Neural progenitor cell (in vitro differentiated cells): ENCODE measurements at places on chromosomes 2 and 18. TPM values are rescaled to one million over a fixed set of nuclear protein-coding genes. Genes with fewer than 3 reads are reported as not detected.
A peak's percentile ranks its signal among the peaks of the same experiment; 100 is the strongest.

GRCh38 chr2:19532547-19533196 lies 174.2 kb upstream of the OSR1 start:
- no peak for DNase-seq

Gene FSHR
- not detected in 2 replicates for total RNA-seq

GRCh38 chr2:39723946-39724827 lies 54.9 kb downstream of the THUMPD2 start:
- DNase-seq, result no peak

Gene MAP3K20
- 10.7 and 18.0 TPM in 2 replicates for total RNA-seq

Gene FIGLA
- not detected in 2 replicates for total RNA-seq

DNA sequence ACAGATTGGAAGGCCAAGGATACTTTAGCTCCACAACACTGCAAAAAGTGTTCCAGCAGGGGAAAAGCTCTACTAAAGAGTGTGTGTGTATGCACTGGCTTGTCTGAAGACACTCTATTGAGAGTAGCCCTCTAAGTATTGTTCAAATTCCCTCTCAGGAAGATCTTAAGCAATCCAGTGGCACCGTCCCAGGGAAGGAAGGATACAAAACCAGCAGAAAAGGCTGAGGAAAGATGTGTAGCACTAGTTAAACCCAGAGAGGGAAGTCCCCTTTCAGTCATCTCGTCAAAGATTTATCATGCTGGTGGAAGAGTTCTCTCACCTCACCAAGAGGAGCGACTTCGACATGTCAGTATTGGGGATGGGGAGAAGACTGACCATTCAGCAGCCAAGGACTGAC lies 50.5 kb downstream of the DHRS9 start:
- DNase-seq, result no peak

Gene DNAJC5G
- not detected in 2 replicates for total RNA-seq

DNA sequence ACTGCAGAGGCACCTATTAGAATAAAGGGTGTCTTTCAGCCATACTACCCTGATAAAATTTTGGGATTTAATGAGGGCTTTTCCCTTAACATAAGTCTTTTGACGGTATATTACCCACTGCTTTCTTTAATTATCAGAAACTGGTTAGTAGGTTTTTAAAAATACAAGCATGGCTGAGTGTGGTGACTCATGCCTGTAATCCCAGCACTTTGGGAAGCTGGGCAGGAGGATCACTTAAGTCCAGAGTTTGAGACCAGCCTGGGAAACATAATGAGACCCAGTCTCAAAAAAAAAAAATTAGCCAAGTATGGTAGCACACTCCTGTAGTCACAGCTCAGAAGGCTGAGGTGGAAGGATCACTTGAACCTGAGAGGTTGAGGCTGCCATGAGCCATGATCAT lies 16.1 kb downstream of the CPSF3 start:
- no peak for DNase-seq

- no peak for DNase-seq
Observed at GRCh38 chr2:19916385-19916950, 14.7 kb upstream of the TTC32 start.

GRCh38 chr2:185144159-185144919 lies 546.0 kb downstream of the ZNF804A start:
- DNase-seq, result no peak

Gene DAPL1
- not detected in 2 replicates for total RNA-seq

DNA sequence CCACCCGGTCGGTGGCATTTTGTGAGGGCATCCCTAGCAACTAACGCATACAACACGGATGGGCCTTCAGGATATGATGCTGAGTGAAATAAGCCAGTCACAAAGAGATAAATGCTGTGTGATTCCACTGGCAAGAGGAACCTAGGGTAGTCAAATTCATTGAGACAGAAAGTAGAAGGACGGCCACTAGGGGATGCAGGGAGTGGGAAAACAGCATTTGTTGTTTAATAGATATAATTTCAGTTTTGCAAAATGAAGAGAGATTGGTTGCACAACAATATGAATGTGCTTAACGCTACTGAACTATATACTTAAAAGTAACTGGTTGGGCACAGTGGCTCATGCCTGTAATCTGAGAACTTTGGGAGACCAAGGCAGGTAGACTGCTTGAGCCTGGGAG lies 112.9 kb downstream of the AFF3 start:
- no peak for DNase-seq

GRCh38 chr2:168147830-168148794 lies 99.3 kb downstream of the STK39 start:
- no peak for DNase-seq

Gene RTP5
- total RNA-seq, result not detected in 2 replicates

DNA sequence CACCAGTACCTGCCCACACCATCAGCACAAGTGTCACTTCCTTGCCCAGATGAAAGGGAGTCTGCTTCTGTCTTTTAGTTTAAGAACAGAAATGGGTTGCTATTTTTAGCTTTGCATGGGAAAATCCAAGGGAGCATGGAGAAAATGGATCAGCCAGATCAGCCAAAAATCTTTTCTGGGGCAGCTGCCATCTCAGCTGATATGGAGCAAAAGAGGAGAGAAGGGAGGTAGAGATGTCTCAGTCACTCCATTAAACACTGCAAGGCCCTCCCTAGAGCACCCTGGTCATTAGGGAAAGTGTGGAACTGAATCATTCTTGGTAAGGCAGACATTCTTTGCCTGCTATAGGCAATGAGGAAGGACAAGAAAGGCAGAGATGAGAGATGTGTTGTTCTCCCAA lies 79.9 kb downstream of the CTAGE1 start:
- no peak for DNase-seq

GRCh38 chr18:48656582-48656981 lies 117.8 kb downstream of the CTIF start:
- peak; percentile 42 for DNase-seq

- no peak for DNase-seq
Observed at GRCh38 chr2:98583276-98583675, 25.0 kb downstream of the COA5 start.

Gene PID1
- total RNA-seq, result 0.90 and 1.4 TPM in 2 replicates

- peak; percentile 60 for DNase-seq
Observed at GRCh38 chr2:174325373-174326160, 9.2 kb upstream of the SP9 start.

Gene DSG3
- not detected in 2 replicates for total RNA-seq

- DNase-seq, result no peak
Observed at GRCh38 chr2:196823750-196824522, 14.8 kb upstream of the C2orf66 start.

GRCh38 chr2:52597346-52597745 lies 1170.3 kb upstream of the CHAC2 start:
- DNase-seq, result no peak

Gene TMEM163
- total RNA-seq, result 0.95 and 1.2 TPM in 2 replicates

GRCh38 chr18:35740656-35741055 lies 159.1 kb downstream of the GALNT1 start:
- no peak for DNase-seq

DNA sequence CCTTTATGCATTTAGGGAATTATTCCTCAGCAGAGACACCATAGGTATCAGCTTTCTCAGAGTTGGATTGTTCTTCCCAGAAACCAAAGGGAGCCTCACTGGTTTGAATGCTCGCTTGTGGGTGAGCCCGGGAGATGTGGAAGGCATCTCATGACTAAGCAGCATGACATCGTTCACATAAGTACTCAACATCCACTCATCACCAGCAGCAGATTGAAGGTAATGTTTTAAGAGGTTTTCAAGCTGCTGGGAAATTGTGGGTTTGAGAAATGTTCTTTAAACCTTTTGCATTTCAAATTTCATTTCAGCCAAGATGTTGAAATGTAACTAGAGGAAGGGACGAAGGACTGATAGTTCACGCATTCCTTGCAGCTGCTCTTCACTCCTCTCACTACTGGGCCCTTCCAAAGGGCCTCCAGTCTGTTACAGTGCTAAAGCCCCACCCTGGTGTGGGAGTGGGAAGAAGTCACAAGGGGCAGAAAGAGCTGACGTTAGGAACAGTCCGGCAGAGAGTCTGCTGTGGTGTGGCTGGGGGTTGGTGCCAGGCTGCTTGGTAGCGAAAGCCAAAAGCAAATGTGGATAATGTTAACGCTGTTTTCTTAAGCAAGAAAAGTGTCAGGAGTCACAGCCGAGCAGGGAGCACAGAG lies 324.5 kb upstream of the EPHA4 start:
- DNase-seq, result peak; percentile 18

GRCh38 chr2:120422465-120423160 lies 76.7 kb downstream of the INHBB start:
- no peak for DNase-seq

GRCh38 chr18:62621546-62621945 lies 93.8 kb upstream of the PHLPP1 start:
- no peak for DNase-seq

GRCh38 chr2:179222076-179222475 lies 42.6 kb downstream of the SESTD1 start:
- DNase-seq, result no peak

Gene PJVK
- 3.0 and 4.4 TPM in 2 replicates for total RNA-seq

GRCh38 chr2:121151311-121152109 lies 133.5 kb downstream of the TFCP2L1 start:
- no peak for DNase-seq

Gene PAPOLG
- 42.8 and 60.8 TPM in 2 replicates for total RNA-seq

Gene RNF125
- total RNA-seq, result 4.4 and 10.2 TPM in 2 replicates

DNA sequence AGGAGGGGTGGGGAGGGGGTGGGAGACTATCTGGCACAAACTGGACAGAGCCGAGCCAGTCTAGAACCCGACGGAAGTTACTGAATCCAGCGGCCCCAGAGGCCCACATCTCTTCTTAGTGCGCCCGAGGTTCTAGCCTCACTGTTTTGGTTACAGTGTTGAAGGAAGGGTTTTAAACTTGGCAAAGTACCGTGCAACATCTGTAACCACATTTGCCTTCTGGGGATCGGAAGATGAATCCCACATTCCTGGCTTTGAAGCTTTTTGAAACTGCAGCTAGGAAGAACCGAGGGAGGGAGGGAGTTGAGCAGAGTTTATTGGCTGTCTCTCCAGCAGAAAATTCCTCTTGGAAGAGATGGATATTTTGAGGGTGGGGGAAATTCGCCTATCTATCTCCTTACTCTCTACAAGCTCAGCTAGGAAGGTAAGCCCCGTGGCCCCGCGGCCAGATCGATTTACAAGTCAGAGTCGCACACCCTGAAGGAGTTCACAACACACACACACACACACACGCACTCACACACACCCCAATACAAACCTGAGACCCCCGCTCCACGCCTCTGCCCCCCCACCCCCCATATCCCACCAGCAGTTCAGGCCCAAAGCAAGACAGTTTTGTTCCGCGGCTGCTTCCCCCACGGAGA lies 1.0 kb downstream of the ACVR1 start:
- DNase-seq, result peak; percentile 72

Gene ZAP70
- total RNA-seq, result 0.37 TPM in 1 of 2 replicates, not detected in the other

Gene RAMP1
- not detected in 2 replicates for total RNA-seq

Gene SCYGR8
- not detected in 2 replicates for total RNA-seq

- DNase-seq, result no peak
Observed at GRCh38 chr2:85655961-85656417, 12.0 kb downstream of the SFTPB start.

DNA sequence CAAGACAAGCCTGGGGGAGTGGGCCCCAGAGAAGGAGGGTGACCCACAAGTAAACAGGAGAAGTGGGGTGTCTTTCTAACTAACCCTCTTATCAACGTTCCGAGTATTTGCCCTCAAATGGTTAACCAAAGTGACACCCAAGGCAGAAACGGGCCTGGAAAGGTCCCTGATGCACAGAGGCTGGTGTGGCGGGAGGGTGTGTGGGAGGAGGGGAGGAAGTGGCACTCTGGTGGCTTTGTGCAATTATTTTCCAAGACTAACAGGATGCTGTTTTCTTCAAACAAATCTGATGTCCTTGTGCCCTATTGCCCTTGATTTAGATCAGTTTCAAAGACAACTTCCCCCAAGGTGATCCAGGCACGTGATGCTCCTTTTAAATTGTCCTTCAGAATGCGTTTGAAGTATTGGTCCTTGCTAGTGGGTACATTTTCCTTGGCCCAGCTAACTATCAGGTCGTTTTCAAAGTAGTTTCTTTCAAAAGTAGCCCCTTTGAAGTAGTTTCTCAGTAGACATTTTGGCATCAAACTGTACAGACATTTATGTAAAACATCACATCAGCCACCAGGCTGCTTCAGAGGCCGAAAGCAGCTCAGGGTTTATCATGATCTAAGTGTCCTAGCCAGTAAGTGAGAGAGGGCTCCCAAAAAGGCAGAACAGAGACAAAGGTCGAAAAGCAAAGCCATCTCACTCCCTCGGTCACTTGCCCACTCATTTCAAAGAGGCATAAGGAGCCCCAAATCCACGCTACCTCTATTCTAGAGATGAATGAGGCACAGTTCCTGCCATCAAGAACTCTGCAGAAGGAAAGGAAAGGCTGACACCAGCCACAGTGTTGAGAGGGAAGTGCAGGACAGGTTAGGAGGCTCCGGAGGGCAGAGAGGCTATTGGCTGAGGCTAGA lies 371.1 kb upstream of the ID2 start:
- no peak for DNase-seq

Gene SIX3
- total RNA-seq, result 14.5 and 28.8 TPM in 2 replicates

Gene CHRNG
- total RNA-seq, result not detected in 2 replicates

- DNase-seq, result no peak
Observed at GRCh38 chr2:234022424-234022823, 28.1 kb upstream of the SPP2 start.

DNA sequence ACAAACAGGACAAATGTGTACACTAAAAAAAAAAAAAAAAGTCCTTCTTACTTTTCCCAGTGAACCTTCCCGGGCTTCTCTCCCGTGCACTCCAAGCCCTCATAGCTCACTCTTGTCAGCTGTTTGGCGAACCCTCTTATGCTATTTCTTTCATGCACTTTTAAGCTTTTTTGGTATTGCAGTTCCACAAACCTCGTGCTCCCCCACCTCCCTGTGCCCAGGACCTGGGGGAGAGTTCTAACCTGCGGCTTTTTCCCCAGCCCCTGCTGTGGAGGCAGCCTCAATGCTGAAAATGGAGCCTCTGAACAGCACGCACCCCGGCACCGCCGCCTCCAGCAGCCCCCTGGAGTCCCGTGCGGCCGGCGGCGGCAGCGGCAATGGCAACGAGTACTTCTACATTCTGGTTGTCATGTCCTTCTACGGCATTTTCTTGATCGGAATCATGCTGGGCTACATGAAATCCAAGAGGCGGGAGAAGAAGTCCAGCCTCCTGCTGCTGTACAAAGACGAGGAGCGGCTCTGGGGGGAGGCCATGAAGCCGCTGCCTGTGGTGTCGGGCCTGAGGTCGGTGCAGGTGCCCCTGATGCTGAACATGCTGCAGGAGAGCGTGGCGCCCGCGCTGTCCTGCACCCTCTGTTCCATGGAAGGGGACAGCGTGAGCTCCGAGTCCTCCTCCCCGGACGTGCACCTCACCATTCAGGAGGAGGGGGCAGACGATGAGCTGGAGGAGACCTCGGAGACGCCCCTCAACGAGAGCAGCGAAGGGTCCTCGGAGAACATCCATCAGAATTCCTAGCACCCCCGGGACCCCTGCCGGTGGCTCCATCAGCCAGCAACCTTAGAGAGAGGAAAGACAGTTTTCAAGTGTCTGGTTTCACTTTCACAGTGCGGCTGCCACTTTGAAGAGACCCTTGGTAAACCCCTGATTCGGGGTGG lies 826 bp downstream of the KCNE4 start:
- no peak for DNase-seq

Gene BMP10
- total RNA-seq, result not detected in 2 replicates

- DNase-seq, result no peak
Observed at GRCh38 chr2:2566396-2567323, 235.6 kb upstream of the MYT1L start.
